ENCODE measurements at places on chromosomes 16 and 17.

DNA sequence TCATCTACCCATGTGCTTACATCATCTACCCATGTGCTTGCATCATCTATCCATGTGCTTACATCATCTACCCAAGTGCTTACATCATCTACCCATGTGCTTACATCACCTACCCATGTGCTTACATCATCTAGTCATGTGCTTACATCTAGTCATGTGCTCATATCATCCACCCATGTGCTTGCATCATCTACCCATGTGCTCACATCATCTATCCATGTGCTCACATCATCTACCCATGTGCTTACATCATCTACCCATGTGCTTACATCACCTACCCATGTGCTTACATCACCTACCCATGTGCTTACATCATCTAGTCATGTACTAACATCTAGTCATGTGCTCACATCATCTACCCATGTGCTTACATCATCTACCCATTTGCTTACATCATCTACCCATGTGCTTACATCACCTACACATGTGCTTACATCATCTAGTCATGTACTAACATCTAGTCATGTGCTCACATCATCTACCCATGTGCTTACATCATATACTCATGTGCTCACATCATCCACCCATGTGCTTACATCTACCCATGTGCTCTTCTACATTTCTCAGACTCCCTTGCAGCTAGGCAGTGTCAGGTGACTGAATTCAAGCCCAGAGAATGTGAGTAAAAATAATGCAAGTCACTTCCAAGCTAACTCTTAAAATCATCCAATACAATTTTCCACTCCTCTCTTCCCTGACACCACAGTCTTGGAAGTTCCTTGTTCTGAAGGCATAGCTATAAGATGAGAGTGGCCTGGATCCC is 196.8 kb downstream of the CBLN1 start:
- no peak for DNase-seq

GRCh38 chr17:36594626-36595401 is 3.1 kb downstream of the DHRS11 start:
- no peak for DNase-seq

DNA sequence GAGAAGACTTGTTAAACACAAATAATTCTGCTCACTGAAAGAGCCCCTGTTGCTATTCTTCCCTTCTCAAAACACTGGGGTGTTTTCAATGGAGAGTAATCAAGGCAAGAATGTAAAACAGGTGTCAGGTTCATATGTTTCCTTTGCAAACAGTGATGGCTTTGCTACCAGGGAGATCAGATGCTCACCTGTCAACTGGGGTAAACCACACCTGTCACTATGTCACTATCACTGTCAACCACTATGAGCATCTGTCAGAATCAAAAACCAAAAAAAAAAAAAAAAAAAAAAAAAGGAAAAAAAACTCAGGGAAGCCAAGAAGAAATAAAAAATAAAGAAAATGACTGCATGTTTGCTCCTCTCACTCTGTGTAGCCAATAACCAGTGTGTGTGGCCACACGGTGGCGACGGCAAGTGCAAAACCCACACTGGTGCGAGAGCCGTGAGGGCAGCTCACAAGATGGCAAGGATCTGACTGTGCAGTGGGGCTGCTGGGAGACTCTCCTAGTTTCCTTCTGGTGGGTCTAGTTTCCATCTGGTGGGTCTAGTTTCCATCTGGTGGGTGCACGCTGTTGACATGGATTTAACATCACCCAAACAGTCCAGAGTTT is 22.7 kb downstream of the USP22 start:
- DNase-seq, result peak; percentile 45

- peak; percentile 93 for DNase-seq
Observed at GRCh38 chr17:59825533-59826322, 67.0 kb downstream of the TUBD1 start.

- DNase-seq, result no peak
Observed at GRCh38 chr16:49441366-49441780, 67.8 kb downstream of the C16orf78 start.

Data from fibroblast of skin of scalp (primary cell).